Pulmonary artery endothelial cell (primary cell): ENCODE measurements at places on chromosomes 4 and X.

GRCh38 chr4:158995040-158995439 is 107.8 kb upstream of the RAPGEF2 start:
- no peak for DNase-seq

DNA sequence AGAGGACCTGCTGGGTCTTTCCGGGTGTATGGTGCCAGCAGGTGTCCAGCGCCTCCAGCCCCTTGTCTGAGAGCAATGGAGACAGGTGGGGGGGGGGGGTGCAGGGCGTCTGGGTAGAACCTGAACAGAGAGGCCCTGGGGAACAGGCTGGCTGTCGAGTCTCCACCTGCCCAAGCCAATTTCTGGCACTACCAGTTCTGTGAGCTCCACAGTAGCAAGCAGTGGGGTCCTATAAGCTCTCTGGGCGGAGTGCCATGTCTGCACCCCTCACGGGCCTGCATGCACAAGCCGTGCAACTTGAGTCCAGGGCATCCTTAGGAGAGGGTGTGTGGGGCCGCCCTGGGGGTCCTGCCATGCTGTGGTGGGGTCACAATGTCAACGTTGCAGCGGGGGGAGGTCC is 10.1 kb upstream of the FGFR3 start:
- no peak for DNase-seq

DNA sequence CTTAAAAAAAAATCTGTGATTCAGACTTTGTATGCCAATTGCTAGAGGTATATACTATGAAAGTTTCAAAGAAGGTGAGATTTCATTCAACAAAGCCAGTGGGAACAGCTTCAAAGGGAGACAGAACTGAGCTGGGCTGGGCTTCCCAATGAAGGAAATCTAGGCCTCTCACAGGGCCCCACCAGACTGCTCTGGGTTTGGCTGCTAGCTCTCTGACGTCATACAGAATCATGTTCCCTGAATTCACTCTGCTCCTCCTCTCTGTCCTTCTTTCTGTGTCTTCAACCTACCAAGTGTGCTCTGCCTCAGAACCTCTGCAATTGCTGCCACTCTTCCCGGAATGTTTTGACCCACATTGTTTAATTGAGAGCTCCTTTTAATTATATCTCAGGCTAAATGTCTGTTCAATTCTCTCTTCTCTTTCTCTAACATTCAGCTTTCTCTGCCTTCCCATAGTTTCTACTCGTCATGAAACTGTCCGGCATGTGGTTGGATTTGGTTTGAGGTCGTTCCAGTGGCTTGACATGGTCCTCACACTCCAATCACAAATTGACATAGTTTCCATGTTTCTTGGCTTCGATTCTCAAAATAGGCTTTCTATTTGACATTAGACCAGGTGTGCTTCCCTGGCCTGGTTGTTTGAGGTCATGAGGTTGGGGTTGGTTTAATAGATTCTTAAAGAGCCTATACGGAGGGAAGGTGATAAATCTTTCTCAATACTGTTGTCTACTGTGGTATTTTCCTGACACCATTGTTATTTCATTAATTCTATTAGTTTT is 282.1 kb upstream of the EMCN start:
- DNase-seq, result no peak

GRCh38 chr4:55754754-55755350 is 64.7 kb upstream of the EXOC1L start:
- DNase-seq, result peak; percentile 30

- DNase-seq, result no peak
These were observed 115.0 kb downstream of the PJA1 start for GRCh38 chrX:69050051-69050765.

- DNase-seq, result peak; percentile 19
These were observed 841 bp downstream of the ACOT9 start for GRCh38 chrX:23742174-23742696.

- peak; percentile 81 for DNase-seq
These were observed 31.3 kb downstream of the CXCL13 start for GRCh38 chr4:77636902-77637301.

GRCh38 chr4:149005191-149005590 is 563.0 kb upstream of the NR3C2 start:
- no peak for DNase-seq

DNA sequence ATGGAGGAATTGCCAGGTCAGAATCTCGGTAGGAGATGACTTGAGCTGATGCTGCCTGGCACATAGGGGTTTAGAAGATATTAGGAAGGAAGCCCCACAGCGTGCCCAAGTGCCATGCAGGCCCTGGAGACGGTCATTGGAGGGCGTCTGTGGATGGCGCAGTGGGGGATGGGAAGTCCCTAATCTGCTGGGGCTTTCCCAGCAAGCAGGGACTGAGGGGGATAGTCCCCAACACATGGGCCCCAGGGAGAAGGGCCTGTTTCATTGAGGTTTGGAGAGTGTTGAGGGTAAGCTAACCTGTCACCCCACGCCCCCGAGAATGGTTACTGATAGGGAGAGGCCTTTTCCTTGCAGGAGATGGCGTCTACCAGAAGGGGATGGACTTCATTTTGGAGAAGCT is 7.8 kb downstream of the TAFAZZIN start:
- no peak for DNase-seq

GRCh38 chrX:104084534-104085277 is 8.7 kb upstream of the TMSB15C start:
- DNase-seq, result no peak

GRCh38 chrX:115330498-115331168 is 41.1 kb downstream of the LUZP4 start:
- peak; percentile 30 for DNase-seq

- DNase-seq, result no peak
These were observed 14.5 kb downstream of the CRMP1 start for GRCh38 chr4:5878359-5878758.

GRCh38 chrX:45200741-45201234 is at the start of gene DIPK2B:
Gene DIPK2B (minus strand): TSS chrX:45200876. CDS start chrX:45200826, 50 bp downstream.
- DNase-seq, result no peak

- no peak for DNase-seq
These were observed 7.6 kb upstream of the KLHL2 start for GRCh38 chr4:165199722-165200121.

DNA sequence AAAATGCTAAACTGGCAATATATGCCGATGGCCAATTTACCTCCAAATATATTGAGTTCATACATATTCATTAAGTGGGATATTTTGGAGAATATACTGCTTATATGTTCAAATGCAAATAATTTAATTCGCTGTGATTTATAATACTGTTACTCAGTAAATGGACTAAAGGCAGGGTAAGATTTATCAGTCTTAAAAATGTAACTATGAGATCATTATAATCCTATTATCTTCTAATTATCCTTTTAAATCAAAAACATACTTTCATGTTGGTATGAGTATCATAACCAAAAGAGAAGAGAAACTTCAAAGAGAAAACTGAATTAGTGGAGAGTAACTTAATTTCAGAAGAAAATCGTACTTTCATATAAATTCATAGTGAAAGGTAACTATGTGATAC is 44.6 kb downstream of the FAT4 start:
- no peak for DNase-seq

GRCh38 chr4:78766026-78766425 is 10.1 kb upstream of the BMP2K start:
- DNase-seq, result no peak

- no peak for DNase-seq
These were observed 62.4 kb upstream of the RAI2 start for GRCh38 chrX:17923546-17923945.

- DNase-seq, result no peak
These were observed 22.5 kb upstream of the FAM9A start for GRCh38 chrX:8823698-8824097.

DNA sequence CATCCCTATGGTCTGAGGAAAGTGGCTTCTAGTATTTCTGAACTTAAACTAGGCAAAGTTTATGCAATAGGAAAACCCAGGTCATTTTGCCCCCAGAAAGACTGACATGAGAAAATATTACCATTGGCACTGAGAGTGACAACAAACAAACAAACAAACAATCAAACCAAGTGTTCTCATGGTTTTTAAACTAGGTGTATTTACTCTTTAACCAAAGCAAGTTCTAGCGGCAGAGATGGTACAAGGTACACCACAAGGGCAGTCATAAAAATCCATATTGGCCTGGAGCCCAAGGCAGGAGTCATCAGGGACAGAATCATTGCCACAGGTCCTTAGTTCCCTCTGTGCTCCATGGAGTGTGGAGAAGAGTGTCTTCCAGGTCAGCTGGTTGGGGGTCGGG is 26.0 kb upstream of the ENPEP start:
- DNase-seq, result no peak

GRCh38 chr4:155837203-155837796 is 28.8 kb downstream of the ASIC5 start:
- no peak for DNase-seq
